ENCODE measurements at places on chromosomes 2 and 18. TPM values are rescaled to one million over a fixed set of nuclear protein-coding genes. Genes with fewer than 3 reads are reported as not detected.

DNA sequence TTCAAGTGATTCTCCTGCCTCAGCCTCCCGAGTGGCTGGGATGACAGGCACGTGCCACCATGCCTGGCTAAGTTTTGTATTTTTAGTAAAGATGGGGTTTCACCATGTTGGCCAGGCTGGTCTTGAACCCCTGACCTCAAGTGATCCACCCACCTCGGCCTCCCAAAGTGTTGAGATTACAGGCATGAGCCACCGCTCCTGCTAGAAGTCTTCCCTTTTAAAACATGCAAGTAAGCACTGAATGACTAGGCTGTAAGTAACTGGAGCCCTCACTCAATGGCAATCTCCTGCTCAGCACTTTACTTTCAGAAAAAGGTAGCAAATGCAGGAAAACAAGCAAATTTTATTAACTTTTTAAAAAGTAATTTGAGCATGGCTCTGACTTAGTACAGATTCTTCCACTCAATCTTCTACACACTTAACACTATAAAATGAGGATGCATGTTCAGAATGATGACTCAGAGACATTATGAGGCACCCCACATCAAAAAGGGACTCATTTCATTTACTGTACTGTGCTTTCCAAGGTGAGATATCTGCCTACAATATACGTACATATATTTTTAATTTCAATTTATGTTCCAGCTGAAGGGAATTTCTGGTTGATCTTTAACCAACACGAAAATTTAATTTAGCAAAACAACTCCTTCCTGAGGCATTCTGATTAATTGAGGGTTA lies 6.6 kb upstream of the NCK2 start:
- DNase-seq = no peak
- no peak overlapping the region for H3K4me3 ChIP-seq
- no peaks in the 10 kb centered on the region for H3K27me3 ChIP-seq
- H3K36me3 ChIP-seq = no peaks in the 10 kb centered on the region

DNA sequence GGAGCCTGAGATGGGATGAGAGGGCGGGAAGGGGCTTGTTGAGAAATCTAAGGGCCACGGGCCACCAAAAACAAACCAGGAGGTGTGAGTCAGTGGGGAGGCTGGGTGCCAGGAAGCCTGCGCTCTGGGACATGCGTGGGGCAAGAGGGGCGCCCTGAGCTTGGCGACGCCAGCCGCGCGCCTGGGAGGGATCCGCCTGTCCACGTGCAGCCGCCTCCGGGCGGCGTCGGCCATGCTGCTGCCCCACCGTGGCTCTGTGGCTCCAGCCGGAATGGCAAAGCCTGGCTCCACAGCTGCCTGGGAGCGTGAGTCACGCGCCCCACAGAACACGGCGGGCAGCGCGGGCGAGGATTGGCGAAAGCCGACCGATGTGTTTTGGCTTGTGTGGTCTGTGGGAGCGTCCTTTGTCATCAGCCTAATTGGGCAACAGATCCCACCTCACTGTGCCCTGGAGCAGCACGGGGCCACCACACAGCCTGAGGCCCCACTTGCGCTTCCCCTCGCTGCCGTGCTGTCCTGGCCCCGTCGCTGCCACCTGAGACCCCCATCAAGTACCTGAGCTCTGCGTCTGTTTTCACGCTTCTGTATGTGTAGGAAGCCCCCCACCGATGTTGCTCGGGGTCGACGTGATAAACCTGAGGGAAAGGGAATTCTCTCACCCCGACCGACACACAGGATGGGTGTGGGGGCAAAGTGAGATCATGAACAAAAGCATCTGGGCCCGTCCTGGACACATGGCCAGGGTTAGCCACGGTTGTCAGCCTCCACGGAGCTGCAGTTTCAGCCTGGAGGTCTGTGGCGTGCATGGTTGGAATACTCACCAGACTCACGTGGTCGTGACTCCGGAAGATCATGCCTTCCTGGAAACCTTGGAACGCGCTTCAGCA lies 80.5 kb downstream of the NFATC1 start:
- no peak for DNase-seq
- no peak overlapping the region for H3K27ac ChIP-seq
- H3K4me3 ChIP-seq = no peak overlapping the region
- H3K27me3 ChIP-seq = no peaks in the 10 kb centered on the region
- H3K36me3 ChIP-seq = peaks cover 5% of the 10 kb centered on the region

Gene IL36A
- not detected for total RNA-seq

DNA sequence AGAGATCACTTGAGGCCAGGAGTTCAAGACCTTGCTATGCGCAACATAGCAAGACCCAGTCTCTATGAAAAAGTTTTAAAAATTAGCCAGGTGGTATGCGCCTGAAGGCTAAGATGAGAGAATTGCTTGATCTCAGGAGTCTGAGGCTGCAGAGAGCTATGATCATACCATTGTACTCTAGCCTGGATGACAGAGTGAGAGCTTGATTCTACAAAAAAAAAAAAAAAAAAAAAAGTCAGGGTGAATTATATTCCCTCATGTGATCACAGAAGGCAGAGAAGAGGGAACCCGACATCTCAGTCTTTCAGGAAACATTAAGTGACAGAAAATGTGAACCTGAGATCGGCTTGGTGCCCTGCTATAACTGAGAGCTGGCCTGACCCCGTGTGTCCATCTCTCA lies 171.2 kb upstream of the MSH6 start:
- H3K36me3 ChIP-seq = no peaks in the 10 kb centered on the region
- H3K27ac ChIP-seq = no peak overlapping the region
- H3K27me3 ChIP-seq = no peaks in the 10 kb centered on the region
- H3K4me1 ChIP-seq = no peaks in the 10 kb centered on the region
- no peak overlapping the region for H3K4me3 ChIP-seq
- DNase-seq = no peak

Gene CXCR4
- 45.2 TPM for total RNA-seq

DNA sequence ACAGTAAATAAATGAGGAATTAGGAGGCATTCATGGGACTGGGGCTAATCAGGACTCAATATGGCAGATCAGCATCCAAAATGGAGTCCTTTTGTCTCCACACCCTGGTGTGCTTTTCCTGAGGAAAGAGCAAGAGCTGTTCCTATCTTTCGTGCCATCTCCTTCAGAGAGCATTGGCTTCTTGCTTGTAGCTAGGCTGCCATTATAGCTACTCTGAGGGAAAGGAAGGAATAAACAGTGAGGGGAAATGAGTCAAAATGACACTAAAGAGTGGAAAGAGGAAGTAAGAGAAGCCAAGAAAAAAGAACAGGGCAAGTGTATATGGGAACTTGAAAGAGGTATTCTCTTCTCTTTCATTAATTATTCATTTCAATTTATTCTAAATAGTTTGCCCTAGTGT lies 8.4 kb upstream of the NMI start:
- no peak for DNase-seq
- no peaks in the 10 kb centered on the region for H3K4me1 ChIP-seq
- H3K4me3 ChIP-seq = no peak overlapping the region

All from upper lobe of right lung (tissue), 1 donor.